Ascending aorta (tissue), 2 donors: ENCODE measurements at places on chromosomes 4 and X. TPM values are rescaled to one million over a fixed set of nuclear protein-coding genes. Genes with fewer than 3 reads are reported as not detected.
A peak's percentile ranks its signal among the peaks of the same experiment; 100 is the strongest.

LRIT3 gene
- total RNA-seq = not detected

IGFBP7 gene
- total RNA-seq = 6,655 TPM

USP17L22 gene
- not detected for total RNA-seq

RPS6KA6 gene
- 4.5 TPM for total RNA-seq

SSX3 gene
- total RNA-seq = not detected

FRMD7 gene
- total RNA-seq = not detected

CCDC149 gene
- 8.7 TPM for total RNA-seq

CACNA1F gene
- total RNA-seq = not detected

SORBS2 gene
- 246 TPM for total RNA-seq

DUSP21 gene
- total RNA-seq = not detected

CT47B1 gene
- not detected for total RNA-seq

RS1 gene
- total RNA-seq = not detected

DCAF8L2 gene
- total RNA-seq = not detected

KLHL4 gene
- 0.21 TPM for total RNA-seq

LAGE3 gene
- total RNA-seq = 52.0 TPM

DNA sequence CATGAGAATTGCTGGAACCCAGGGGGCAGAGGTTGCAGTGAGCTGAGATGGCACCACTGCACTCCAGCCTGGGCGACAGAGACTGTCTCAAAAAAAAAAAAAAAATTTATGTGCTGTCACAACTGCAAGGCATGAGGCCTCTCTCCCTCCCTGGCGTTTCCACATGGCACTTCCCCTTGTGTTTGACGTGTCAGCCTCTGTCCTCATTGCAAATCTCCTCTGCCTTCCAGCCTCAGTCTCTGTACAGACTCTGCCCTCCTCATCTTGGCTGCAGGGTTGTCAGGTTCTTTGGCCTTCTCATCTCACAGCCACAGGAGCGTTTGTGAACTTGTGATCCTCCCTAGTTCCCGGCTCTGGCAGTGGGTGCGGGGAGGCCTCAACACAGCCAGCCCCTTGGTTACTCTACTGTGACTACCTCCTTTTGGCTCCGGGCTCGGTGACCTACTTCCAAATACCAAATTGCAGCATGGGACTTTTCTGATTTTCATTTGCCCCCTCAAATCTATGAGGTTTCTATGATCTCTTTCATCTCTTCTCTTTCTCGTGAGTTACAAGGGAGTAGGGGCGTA lies 250.0 kb downstream of the CBR4 start:
- no peaks in the 10 kb centered on the region for H3K36me3 ChIP-seq
- no peak overlapping the region for H3K4me3 ChIP-seq
- H3K4me1 ChIP-seq = no peaks in the 10 kb centered on the region
- H3K27me3 ChIP-seq = no peaks in the 10 kb centered on the region

GRCh38 chr4:140027101-140027500 lies 126.9 kb downstream of the MAML3 start:
- no peaks in the 10 kb centered on the region for H3K4me1 ChIP-seq
- no peak overlapping the region for H3K27ac ChIP-seq
- DNase-seq = no peak
- no peaks in the 10 kb centered on the region for H3K27me3 ChIP-seq
- no peak overlapping the region for H3K4me3 ChIP-seq
- H3K36me3 ChIP-seq = no peaks in the 10 kb centered on the region

DNA sequence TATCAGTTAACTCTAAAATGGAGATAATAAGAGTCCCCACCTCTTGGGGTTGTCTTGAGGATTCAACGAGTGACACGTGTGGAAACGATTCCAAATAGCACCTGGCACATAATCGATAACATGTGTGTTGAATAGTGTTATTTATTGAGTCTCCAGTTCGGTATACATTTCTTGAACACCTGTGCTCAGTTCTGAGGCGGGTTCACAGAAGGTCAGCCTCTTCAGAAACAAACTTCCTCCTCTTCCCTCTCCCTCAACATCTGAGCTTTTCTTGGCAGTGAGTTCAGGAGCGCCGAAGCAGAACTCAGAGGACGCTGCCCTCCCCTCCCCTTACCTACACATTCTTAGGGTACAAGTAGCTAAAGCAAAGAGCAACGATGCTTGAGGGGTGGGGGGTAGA lies 934 bp downstream of the PDHA1 start:
- peak overlapping the region; percentile 60 for H3K4me3 ChIP-seq
- no peaks in the 10 kb centered on the region for H3K36me3 ChIP-seq
- H3K4me1 ChIP-seq = no peaks in the 10 kb centered on the region

GRCh38 chrX:108736509-108737479 lies at the start of gene IRS4:
TSS of gene IRS4 (minus strand) at chrX:108736563.
- H3K4me3 ChIP-seq = peak within 1 kb of the TSS; percentile 59
- no peaks in the 10 kb centered on the region for H3K4me1 ChIP-seq
- H3K27ac ChIP-seq = no peak within 1 kb of the TSS

GRCh38 chrX:8179656-8180055 lies 8.6 kb upstream of the VCX2 start:
- H3K36me3 ChIP-seq = no peaks in the 10 kb centered on the region
- H3K27ac ChIP-seq = no peak overlapping the region
- H3K4me1 ChIP-seq = no peaks in the 10 kb centered on the region
- H3K4me3 ChIP-seq = no peak overlapping the region
- no peak for DNase-seq

DNA sequence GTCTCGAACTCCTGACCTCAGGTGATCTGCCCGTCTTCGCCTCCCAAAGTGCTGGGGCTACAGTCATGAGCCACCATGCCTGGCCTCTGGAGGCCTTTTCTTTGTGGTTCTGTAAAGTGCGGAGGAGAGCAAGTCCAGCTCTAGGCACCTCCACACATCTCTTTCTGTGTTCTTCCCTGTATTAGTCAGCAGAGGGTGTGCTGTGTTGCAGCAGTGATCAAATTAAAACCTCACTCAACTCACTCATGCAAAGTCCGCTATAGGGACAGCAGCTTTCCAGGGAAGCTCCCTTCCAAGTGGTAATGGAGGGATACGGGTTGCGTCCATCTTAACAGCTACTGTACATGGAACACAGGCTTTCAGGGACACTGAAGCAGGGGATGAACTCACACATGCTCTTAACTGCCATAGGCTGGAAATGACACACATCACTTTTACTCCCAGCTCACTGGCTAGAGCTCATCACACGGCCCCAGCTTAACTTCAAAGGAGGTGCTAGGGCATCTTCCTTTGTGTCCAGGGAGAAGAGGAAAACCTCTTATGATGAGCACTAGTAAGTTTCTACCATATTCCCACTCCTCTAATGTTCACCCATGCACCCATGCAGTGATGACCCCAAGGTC lies 36.0 kb upstream of the CCNG2 start:
- DNase-seq = no peak
- no peaks in the 10 kb centered on the region for H3K36me3 ChIP-seq
- H3K27ac ChIP-seq = no peak overlapping the region
- H3K4me3 ChIP-seq = no peak overlapping the region
- no peaks in the 10 kb centered on the region for H3K4me1 ChIP-seq
- H3K27me3 ChIP-seq = no peaks in the 10 kb centered on the region

DNA sequence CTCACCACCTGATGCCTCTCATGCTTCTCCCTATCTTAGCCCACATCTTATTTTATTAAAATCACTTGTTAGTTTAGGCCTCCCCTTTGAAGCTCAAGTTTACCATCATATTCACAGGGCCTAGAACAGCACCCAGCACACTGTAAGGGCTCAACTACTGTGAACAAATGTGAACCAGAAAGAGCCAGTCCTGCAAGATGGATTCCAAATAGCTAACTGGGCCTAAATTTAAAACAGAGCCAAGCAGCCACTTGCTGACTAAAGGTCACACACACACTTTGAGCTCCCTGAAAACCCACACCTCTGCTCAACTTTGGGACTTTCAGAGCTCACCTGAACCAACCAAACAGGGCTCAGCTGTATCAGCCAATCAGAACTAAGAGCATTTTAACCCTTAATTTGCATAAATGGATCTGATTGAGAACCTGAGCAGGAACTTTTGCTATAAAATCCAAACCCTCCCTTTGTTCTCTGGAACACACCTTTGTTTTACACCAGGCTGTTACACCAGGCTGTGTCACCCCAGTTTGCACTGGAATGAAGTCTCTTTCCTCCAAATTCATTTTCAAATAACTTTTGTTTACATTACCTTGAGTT lies 62.1 kb upstream of the EXOC1L start:
- no peak for DNase-seq
- no peaks in the 10 kb centered on the region for H3K27me3 ChIP-seq
- H3K36me3 ChIP-seq = no peaks in the 10 kb centered on the region
- H3K4me3 ChIP-seq = no peak overlapping the region

DNA sequence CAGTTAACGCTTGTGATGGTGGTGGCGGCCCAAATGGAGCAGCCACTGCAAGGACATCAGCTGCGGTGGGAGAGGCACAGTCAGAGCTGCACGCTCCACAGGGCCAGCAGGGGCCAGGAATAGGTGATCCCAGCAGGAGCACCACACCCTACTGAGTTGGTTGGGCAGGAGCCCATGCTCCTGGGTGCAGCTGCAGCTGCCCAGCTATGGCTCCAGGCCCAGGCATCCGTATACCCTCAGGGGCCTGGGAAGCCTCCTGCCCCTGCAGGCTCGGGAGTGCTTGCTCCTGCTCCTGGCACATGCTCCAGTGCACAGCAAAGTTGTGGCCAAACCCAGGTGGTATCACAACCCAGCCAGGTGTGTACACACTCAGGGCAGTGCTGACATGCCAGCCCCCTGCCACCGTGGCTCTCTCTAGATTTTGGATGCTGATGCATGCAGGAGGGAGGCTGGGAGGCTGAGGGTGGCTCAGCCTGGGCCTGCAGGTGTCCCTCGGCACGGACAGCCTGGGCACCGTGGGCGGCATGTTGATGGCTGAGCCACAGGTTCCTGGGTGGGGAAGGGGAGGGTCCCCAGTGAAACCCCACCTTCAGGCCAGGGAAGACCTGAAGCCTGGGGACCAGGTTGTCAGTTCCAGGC lies 150.2 kb downstream of the CXXC4 start:
- no peak overlapping the region for H3K27ac ChIP-seq
- no peak for DNase-seq
- H3K4me3 ChIP-seq = no peak overlapping the region
- no peaks in the 10 kb centered on the region for H3K27me3 ChIP-seq
- H3K36me3 ChIP-seq = no peaks in the 10 kb centered on the region
- no peaks in the 10 kb centered on the region for H3K4me1 ChIP-seq

- H3K36me3 ChIP-seq = no peaks in the 10 kb centered on the region
- peaks cover 4% of the 10 kb centered on the region for H3K4me1 ChIP-seq
- H3K27ac ChIP-seq = no peak overlapping the region
- no peaks in the 10 kb centered on the region for H3K27me3 ChIP-seq
Observed at GRCh38 chr4:56953680-56954520, 23.5 kb downstream of the NOA1 start.

- no peak for DNase-seq
- H3K27ac ChIP-seq = no peak overlapping the region
- no peak overlapping the region for H3K4me3 ChIP-seq
- no peaks in the 10 kb centered on the region for H3K27me3 ChIP-seq
- H3K36me3 ChIP-seq = peaks cover 8% of the 10 kb centered on the region
Observed at GRCh38 chr4:145045180-145045579, 52.8 kb downstream of the ANAPC10 start.

- H3K4me3 ChIP-seq = no peak overlapping the region
- H3K36me3 ChIP-seq = no peaks in the 10 kb centered on the region
- no peak overlapping the region for H3K27ac ChIP-seq
- no peaks in the 10 kb centered on the region for H3K27me3 ChIP-seq
- DNase-seq = no peak
- H3K4me1 ChIP-seq = no peaks in the 10 kb centered on the region
Observed at GRCh38 chr4:79871961-79872360, 201.1 kb downstream of the ANTXR2 start.

GRCh38 chrX:84748965-84749656 lies 246.9 kb upstream of the HDX start:
- no peaks in the 10 kb centered on the region for H3K36me3 ChIP-seq
- DNase-seq = no peak
- no peak overlapping the region for H3K27ac ChIP-seq

DNA sequence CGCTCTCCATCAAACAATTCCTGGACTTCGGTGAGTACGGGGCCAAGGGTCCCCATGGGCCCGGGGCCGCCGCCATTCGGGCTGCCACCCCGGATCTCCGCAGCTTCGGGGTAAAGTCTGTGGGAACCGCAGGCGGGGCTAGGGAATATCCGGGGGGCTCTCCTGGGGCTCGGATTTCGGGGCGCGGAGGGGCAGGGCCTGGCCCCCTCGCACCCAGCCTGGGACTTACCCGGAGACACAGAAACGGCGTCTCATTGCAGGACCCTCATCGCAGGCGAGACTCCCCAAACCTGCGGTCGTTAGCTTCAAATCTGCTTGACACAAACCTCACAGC lies 413 bp downstream of the PDK3 start:
- DNase-seq = no peak
- H3K27ac ChIP-seq = peak overlapping the region; percentile 90

- no peak for DNase-seq
- H3K27ac ChIP-seq = no peak overlapping the region
- H3K27me3 ChIP-seq = no peaks in the 10 kb centered on the region
- no peak overlapping the region for H3K4me3 ChIP-seq
Observed at GRCh38 chr4:151692821-151693673, 67.8 kb downstream of the GATB start.

DNA sequence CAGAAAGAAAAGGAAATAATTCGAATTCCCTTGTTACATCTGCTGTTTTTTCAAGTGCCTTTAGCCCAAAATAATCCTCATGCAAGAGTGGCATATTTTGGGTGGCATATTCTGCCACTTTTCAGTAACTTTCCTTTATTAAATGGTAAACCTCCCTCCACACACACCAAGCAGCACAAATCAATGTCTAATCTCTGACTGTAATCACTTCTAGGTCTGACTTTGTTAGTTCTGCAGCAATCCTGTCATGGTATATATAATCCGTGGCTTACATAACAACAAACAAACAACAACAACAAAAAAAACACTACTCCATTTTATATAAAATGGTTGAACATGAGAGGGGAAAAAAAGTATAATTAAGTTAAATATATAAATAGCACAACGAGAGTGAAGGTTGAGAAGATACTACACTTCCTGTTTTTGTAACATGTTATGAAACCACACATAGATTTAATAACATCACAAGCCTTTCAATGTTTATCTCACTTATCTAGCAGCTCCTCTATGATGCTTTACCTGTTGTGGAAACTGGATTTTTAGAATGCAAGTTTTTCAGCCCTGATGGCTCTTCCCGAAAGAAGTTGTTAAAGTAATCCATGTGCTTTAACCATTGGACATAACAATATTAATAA lies 715.4 kb downstream of the GRXCR1 start:
- no peaks in the 10 kb centered on the region for H3K4me1 ChIP-seq
- no peak overlapping the region for H3K4me3 ChIP-seq
- no peaks in the 10 kb centered on the region for H3K27me3 ChIP-seq
- H3K27ac ChIP-seq = no peak overlapping the region
